ENCODE measurements at places on chromosomes 12 and 14.

GRCh38 chr12:55610598-55610997 lies 26.1 kb upstream of the OR10P1 start:
- DNase-seq, result no peak

DNA sequence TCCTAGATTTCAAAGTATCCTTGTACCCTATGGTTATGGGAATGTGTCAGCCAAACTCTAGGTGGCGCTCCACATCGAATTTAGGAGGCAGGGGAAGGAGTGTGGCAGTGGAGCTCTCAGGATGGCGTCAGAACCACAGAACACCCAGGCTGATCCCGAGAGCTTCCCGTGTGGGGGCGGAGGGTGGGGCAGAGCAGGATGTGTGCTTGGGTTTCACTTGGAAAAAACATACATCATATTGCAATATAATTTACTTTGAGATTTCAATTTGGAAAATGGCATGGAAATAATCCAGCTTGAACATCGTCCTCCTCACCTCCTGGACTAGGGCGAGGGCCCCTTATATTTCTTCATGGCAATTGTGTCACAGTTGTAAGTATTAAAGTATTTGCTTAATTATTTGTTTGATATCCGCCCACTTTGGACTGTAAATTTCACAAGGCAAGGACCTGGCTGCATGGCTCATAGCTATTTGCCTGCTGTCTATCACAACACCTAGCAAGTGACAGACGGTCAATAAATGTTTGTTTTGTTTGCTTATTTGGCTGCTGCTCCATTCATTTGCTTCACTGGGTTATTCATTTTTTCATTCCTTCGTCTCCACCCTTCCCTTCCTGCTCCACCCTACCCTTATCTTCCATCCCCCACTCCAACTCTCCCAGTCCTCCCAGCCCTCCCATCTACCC lies 221.5 kb upstream of the HMGA2 start:
- peak; percentile 9 for DNase-seq

DNA sequence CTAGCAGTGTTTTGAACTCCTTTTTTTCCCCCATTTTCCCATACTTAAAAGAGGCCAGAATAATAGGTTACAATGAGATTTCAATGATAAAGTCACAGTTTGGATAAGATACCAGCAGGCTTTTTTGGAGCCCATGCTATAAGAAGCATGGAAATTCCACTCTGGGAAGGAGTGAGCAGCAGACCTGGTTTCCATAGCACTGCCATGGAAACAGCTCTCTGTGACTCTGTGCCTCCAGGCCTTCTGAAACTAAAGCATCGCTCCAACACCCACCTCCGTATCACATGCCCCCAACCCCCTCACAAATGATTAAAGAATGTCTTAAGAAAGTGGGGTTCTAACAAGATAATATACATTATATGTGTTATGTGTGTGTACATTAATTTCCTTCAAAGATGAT lies 165.0 kb downstream of the GRIN2B start:
- no peak for DNase-seq

GRCh38 chr12:19615384-19615725 lies 176.1 kb downstream of the AEBP2 start:
- DNase-seq, result no peak

DNA sequence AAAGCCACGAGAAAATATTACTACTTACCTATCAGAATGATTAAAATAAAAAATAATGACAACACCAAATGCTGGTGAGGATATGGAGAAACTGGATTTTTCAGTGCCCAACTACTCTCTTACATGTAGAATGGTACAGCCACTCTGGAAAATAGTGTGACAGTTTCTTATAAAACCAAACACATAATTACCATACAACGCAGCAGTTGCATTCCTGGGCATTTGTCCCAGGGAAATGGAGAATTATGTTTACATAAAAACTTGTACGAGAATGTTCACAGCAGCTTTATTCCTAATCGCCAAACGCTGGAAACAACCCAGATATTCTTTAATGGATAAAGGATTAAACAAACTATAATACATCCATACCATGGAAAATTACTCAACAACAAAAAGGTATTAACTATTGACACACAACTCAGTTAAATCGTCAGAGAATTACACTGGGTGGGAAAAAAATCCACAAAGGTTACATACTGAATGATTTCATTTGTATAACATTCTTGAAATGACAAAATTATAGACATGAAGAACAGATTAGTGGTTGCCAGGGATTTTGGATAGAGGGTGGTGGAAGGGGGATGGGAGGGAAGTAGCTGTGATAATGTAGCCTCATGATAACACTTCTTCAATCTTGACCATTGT lies 35.4 kb downstream of the TAOK3 start:
- DNase-seq, result no peak

GRCh38 chr14:65222440-65222858 lies 120.1 kb upstream of the MAX start:
- peak; percentile 27 for DNase-seq

DNA sequence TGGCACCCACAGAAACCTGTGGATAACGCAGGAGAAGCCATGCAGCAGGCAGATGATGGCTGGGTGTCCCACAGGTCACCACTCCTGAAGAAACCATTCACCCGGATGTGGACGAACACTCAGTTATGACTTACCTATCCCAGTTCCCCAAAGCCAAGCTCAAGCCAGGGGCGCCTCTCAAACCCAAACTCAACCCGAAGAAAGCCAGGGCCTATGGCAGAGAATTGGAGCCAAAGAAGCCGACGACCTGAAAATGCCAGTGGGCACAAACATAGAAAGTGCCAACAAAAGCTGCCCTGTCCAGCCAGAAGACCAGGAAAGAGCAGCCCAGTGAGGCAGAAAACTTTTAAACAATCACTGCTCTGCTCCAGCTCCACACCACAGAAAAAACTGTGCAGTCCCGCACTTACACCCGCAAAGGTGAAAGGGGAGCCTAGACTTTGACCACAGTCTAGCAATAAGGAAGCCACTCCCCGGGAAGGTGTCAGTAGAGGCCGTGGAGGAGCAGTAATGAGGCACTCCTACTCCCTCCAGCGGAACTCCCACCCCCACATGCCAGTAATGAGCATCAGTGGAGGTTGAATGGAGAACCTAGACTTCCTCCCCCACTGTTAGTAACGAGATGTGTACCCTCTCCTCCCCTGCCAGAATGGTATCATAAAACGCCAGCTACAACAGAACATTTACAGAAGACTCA lies 6.0 kb upstream of the ACVRL1 start:
- DNase-seq, result no peak

DNA sequence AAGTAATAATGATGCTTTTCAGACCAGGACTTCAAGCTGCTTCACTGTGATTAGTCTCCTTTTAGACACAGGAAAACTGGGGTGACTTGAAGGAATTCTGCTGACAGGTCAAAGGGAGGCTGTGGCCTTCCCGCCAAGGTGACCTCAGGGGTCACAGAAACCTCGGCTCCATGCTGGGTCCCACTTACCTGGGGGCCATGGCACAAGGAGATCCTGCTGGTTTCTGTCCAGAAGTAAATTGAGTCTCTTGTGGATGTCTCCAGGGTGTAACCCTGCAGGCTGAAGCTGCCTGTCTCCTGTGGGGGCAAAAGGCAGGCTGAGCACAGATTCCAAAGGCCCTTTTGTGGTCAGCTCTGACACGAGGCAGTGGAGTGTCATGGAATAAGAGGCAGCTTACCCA lies 138.7 kb upstream of the MED13L start:
- DNase-seq, result no peak

DNA sequence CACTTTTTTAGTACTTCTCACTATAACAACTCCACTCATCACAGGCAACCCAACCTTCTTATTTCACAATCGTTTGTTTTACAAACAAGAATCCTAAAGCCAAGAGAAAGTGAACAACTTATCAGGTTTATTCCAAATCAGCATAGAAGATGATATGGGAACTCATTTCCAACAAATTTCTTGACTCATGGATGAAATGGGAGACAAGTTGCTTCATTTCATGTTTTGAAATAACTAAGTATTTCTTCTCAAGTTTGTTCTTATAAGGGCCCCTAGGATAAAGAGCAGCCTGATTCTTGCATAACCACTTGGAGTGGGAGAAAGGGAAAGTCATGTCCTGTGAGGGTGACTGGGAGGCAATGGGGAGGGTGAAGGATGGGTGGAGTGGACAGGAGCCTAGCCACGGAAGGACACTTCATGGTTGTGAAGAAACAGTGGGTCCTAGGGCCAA lies 168.3 kb downstream of the DUSP6 start:
- DNase-seq, result no peak

DNA sequence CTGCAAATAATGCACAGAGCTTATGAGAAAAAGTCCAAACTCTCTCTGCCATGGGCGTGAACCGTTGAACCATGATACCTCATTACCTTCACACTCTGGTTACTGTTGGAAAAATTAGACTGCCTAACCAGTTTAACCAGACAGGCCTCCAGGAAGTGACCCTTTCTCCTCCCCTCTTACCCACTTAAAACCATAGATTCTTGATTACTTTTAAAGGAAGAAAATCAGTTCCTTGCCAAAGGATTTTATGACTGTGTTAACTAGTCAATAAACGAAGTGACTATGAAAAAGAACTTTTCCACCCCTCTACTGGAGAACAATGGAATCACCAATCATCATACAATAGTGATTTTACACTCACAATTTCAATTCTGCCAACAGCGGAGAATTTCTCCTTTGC lies 254.0 kb upstream of the ATP2B1 start:
- no peak for DNase-seq

DNA sequence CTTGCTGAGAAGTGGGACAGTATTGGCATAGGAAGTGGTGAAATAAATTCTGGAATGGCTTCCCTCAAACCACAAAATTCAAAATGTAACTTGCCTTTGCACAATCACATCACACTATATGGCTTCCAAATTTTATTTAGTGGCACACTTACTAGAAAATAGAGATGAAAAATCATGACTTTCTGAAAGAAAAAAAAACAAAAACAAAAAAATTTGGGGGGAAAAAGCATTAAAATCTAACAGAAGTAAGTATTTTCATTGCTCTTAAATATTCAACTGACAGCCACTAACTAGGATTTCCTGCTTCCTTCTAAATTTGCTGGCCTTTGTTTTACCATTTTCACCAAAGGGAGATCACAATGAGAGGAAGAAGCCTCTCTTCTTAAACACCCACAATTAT lies 23.0 kb downstream of the ATF7 start:
- no peak for DNase-seq

DNA sequence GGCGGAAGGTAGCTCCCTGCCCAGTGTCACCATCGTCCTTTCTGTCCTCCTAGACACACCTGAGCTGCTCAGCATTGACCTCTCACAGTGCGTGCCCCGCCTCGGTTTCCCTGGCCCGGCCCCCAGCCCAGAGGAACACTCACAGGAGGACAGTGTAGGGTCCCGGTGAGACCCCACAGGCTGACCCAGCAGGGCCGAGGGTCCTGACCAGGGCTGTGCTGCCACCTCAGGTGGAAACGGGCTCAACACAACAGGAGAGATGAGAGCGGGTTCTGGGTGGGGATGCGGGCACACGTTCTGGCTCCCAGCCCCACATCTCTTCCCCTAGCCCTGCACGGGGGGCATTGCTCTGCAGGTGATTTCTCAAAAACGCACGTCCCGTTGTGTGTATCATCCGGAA lies 98.1 kb downstream of the PIWIL1 start:
- no peak for DNase-seq

DNA sequence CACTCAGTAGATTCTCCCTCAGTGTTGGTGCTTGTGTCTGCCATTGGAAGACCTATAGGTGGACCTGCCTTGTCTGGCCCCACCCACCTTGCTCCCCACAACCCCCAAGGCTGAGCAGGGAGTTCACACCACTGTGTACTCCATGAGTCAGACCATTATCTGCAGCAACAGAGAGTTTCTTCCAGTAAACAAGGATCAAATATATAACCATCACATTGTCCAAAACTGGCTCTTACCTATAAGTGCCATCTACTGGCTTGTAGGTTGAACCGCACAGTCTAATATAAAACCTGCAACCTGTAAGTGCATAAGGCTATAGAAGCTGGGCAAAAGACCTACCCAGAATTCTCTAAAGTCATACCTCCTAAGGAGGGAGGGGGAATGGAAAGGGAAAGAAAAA lies 7.9 kb downstream of the TAS2R13 start:
- DNase-seq, result no peak

GRCh38 chr14:76464856-76465255 lies 88.9 kb downstream of the ESRRB start:
- no peak for DNase-seq

- no peak for DNase-seq
Measured at GRCh38 chr12:81863406-81863805, 104.3 kb upstream of the PPFIA2 start.

DNA sequence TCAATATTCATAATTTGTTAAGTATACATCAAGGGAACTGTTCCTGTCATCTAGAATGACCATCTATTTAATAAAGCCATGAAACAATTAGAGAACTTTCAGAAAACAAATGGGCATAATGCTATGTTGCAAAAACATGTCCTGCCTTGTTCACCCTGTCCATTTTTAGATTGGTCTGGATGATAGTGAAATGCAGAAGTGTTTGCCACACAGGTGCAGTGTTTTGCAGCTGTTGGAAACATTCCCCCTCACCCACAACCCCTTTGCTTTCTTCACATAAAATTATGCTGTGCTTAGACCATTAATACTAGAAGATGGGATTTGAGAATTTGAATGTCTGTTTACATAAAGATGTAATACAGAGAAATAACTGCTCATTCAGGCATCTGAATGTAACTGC lies 36.5 kb downstream of the LEMD3 start:
- DNase-seq, result no peak

DNA sequence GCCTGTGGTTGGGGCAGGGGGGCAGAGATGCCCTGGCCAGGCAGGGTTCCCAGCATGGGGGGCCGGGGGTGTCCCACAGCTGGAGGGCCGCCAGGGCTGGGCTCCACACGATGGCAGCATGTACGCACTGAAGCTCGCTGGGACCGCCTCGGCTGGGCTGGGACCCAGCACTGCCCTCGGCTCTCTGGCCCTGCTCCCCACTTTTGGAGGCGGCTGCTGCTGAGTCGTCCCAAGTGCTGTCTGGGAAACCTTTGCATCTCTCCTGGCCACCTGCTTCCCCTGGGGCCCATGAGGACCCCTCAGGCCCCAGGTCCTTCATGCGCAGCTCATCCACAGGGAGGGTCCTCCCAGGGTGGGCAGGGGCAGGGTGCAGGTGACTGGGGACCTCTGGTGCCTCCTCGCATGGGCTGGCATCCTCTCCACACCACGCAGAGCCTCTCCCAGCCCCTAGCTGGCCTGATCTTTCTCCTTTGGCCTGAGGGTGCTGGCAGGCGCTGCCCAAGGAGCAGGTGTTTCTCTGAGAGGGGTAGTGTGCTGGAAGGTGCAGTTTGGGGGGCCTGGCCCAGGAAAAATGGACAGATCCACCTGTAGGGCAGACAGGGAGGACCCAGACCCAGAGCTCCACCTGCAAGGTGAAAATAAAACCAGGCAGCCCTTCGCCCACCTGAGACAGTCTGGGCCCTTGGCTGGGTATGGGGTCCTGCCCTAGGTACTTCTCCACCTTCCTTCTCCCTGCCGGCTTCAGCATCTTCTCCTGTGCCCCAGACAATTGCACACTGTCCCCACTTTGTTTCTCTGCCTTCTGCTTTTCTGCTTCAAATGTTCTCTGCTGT lies 46.9 kb downstream of the DLK1 start:
- no peak for DNase-seq

- no peak for DNase-seq
Measured at GRCh38 chr14:65531148-65531547, 118.6 kb downstream of the FUT8 start.

Data from stimulated activated CD8-positive, alpha-beta memory T cell treated with anti-CD3 and anti-CD28 coated beads, Interleukin-4, amount 100 ng/mL, for 24 hours (primary cell).